Chondrocyte (in vitro differentiated cells): ENCODE measurements at places on chromosomes 2 and 18. TPM values are rescaled to one million over a fixed set of nuclear protein-coding genes. Genes with fewer than 3 reads are reported as not detected.

DNA sequence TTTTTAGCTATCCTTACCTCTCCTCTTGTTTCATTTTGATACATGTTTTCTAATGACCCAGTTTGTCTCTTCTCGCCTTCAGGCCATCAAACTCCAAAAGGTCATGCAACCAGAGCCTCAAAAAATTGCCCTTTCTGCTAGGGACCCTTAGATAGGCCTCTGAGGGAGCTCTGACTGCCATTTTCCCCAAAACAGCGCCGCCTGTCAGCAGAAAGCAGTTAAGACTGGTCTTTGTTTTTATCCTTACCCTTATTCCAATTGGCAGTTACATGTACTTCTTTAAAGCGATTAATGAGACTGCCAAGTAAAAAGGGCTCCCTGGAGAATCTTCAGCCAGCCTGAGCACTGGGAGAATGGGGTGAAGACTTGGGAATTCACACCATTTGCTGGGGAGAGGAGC, 55.1 kb upstream of the RIT2 start:
- DNase-seq = no peak

DNA sequence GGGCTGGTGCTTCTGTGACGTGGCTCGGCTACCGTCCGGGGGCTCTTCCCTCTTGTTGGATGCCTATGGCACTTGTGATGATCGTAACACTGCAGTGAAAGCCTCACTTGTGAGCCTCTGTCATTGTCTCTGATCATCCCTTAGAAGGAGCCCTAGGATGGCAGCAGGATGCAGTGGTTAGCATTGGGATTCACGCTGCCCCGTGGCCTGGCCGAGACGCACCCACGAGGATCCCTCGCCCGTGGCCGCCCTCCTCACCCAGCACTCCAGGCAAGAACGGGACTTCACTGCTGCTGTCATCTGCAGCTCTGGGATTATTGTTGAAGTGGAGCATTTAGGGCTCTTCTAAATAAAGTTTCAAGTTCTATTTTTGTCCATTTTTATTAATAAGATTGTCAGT, 46.8 kb upstream of the CTDP1 start:
- DNase-seq = no peak

KCTD1 gene
- total RNA-seq = 17.1 to 18.1 TPM (median 17.5 TPM) in 3 replicates

DNA sequence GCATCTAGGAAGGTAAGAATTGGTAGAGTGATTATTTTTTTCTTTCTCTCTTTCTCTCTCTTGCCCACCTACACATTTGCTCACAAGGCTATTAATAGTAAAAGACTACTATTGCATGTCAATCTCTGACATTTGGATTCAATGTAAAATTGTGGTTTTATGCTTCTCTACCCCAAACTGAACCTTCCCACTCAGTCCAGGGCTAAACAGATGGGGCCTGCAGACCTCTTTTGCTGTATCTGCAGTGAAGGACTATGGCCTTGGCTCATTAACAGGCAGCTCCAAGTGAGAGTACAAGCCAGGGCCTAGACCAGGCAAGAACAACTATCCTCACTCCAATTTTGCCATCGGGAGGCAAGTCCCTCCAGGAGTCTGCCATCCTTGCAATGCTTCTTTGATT, 68.3 kb upstream of the ARL4C start:
- no peak for DNase-seq

TNFAIP6 gene
- 4.1 to 7.4 TPM (median 4.2 TPM) in 3 replicates for total RNA-seq

DNA sequence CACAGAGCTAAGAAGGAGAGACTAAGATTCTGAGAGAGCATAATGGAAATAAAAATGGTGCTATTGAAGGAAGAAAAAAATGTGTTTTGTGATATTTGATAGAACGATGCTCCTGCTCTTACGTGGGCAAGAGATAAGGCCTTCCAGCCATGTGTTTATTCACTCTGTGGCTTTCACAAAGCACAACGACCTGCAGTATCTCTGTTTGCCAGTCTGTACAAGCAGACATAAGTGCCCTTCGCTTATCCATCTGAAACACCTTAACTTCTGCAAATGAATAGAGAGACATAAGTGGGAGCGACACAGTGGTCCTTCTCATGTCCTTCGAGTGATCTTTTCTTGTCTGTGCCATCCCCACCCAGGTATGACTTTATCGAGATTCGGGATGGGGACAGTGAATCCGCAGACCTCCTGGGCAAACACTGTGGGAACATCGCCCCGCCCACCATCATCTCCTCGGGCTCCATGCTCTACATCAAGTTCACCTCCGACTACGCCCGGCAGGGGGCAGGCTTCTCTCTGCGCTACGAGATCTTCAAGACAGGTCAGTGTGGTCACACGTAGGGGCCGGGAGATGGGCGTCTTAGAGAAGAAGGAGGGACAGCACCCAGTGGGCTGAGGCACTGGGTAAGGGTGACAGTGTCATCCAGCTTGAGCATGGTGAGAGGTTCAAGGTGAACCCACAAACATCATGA, 33.7 kb downstream of the NRP2 start:
- DNase-seq = no peak

DNA sequence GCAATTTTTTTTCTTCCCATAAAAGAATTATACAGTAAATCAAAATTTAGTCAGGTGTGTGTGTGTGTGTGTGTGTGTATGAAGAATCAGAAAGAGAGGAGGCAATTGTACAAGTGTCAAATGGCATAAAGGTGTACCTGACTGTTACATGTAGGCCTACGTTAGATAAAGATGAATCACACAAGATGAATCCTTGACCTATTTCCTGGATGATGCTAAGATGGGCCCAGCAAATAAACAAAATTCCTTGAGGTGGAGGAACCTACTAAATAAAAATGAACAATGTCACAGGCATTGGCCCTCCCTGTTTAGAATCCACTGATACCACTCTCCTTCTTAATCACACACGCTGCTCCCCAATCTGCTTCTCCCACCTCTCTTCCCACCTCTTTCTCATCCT, 79.7 kb upstream of the LRATD1 start:
- no peak for DNase-seq

GRCh38 chr18:54359233-54359632, 1.5 kb downstream of the C18orf54 start:
- DNase-seq = no peak

- no peak for DNase-seq
These were observed 48.3 kb downstream of the ASB1 start for GRCh38 chr2:238475034-238475433.
